ENCODE measurements at places on chromosomes 4 and X.

DNA sequence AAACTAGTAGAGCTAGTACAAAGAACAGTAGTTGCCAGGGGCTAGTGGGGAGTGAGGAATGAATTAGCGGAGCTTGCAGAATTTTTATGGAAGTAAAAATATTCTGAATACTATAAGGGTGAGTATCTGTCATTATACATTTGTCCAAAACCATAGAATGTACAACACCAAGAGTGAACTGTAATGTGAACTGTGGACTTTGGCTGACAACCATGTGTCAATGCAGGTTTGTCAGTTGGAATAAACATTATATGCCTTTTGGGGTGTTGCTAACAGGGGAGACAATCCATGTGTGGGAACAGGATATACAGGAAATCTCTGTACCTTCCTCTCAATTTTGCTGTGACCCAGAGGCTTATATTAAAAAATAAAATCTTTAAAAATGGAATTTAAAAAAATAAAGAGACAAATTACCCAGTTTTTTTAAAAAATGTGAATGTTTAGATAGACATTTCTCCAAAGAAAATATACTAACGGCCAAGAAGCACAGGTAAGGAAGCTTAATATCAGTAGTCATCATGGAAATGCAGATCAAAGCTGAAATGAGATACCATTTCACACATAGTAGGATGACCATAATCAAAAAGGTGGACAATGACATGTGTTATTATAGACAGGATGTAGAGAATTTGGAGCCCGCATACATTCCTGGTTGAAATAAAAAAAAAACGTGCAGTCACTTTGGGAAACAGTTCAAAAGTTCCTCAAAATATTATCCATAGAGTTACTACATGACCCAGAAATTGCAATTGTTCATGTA, 899.8 kb downstream of the RAB28 start:
- H3K36me3 ChIP-seq, result no peaks in the 10 kb centered on the region
- no peak for DNase-seq
- H3K4me3 ChIP-seq, result no peak overlapping the region
- H3K4me1 ChIP-seq, result no peaks in the 10 kb centered on the region
- H3K27ac ChIP-seq, result no peak overlapping the region
- no peaks in the 10 kb centered on the region for H3K27me3 ChIP-seq

DNA sequence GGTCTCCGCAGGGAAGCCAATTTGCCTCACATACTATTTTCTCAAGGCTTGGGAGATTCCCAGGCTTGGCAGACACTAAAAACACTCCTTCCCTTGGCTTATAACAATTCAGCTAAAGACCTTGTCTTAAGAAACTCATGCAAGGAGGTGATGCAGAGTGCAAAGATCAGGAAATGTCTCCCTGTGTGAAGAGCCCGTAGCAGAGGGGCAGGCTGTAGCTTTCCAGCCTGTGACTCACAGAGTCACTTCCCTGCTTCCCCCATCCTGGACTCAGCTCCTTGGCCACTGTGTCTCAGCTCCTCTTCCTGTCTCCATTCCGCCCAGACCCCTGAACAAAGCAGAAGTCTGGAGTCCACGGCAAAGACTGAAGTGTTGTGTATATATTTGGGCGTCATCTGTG, 56.1 kb downstream of the KDR start:
- DNase-seq, result no peak
- no peaks in the 10 kb centered on the region for H3K36me3 ChIP-seq
- H3K4me1 ChIP-seq, result no peaks in the 10 kb centered on the region
- H3K27me3 ChIP-seq, result peaks cover 7% of the 10 kb centered on the region
- no peak overlapping the region for H3K27ac ChIP-seq
- H3K4me3 ChIP-seq, result no peak overlapping the region

GRCh38 chr4:171891038-171891437, 77.8 kb downstream of the GALNTL6 start:
- H3K36me3 ChIP-seq, result no peaks in the 10 kb centered on the region
- H3K4me3 ChIP-seq, result no peak overlapping the region
- no peak for DNase-seq
- no peaks in the 10 kb centered on the region for H3K4me1 ChIP-seq
- no peak overlapping the region for H3K27ac ChIP-seq

- peaks cover 17% of the 10 kb centered on the region for H3K4me1 ChIP-seq
- no peak overlapping the region for H3K27ac ChIP-seq
- no peaks in the 10 kb centered on the region for H3K36me3 ChIP-seq
- H3K27me3 ChIP-seq, result no peaks in the 10 kb centered on the region
- H3K4me3 ChIP-seq, result no peak overlapping the region
These were observed 23.9 kb downstream of the TBC1D19 start for GRCh38 chr4:26607776-26608175.

- no peaks in the 10 kb centered on the region for H3K36me3 ChIP-seq
- no peak overlapping the region for H3K27ac ChIP-seq
- DNase-seq, result no peak
- no peaks in the 10 kb centered on the region for H3K4me1 ChIP-seq
- H3K27me3 ChIP-seq, result peaks cover 2% of the 10 kb centered on the region
These were observed 120.0 kb upstream of the VAMP7 start for GRCh38 chrX:155761185-155761584.

DNA sequence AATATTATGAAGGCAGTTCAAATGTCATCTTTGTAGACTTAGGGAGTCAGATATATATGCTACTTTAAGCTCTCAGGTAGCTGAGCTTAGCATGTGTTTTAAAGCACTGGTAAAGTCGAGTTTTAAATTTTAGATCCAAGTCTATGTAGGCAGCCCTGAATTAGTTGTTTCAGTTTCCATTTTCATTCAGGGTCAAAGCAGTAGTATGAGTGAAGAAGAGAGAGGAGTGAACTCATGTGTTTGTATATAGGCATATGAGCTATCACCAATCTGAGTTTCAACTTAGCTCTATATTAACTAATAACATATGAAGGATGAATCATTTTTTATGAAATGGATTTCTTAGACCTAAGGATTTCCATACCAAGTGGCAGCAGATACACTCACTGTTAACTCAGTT, 1353.4 kb downstream of the FSTL5 start:
- H3K27me3 ChIP-seq, result no peaks in the 10 kb centered on the region
- H3K36me3 ChIP-seq, result no peaks in the 10 kb centered on the region
- H3K4me1 ChIP-seq, result no peaks in the 10 kb centered on the region

DNA sequence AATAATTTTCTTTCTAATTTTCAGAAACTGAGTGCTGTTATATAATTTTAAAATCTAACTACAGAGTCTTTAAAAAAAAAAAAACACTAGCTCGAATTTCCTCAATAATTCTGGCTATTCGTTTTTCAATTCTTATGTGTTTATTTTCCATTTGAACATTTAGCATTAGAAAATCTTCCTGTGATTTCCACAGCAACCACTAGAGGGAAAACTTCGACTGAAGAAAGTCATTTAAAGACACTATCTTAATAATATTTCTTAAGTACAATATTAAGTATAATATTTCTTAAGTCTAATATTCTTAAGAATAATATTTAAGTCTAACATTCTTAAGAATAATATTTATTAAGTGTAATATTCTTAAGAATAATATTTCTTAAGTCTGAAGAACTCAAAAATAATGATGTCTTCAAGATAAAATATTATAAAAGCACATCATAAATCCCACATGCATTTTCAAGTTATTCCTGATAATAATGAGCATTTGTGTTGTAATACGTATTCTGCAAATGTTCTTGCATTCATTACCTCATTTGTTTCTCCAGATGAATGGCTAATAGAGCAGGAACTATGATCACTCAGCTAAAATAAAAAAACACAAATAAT, 118.4 kb upstream of the WDR17 start:
- peaks cover 4% of the 10 kb centered on the region for H3K4me1 ChIP-seq
- no peak overlapping the region for H3K4me3 ChIP-seq
- H3K36me3 ChIP-seq, result no peaks in the 10 kb centered on the region
- peaks cover 3% of the 10 kb centered on the region for H3K27me3 ChIP-seq
- H3K27ac ChIP-seq, result no peak overlapping the region
- DNase-seq, result no peak

DNA sequence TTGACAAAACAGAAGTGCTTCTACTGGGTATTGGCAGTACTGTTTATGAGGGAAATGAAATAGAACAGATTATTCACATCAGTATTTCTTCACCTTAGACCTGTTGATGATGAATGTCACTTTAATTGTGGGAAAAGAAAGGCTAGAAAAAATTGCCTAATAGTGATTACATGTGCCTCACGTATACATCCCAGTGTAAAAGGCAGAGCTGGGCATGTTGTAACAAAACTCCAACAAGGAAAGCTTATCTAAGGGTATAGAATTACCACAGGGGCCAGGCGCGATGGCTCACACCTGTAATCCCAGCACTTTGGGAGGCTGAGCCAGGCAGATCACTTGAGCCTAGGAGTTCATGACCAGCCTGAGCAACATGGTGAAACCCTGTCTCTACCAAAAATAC, 4.2 kb downstream of the PGM2 start:
- H3K4me3 ChIP-seq, result no peak overlapping the region
- peaks cover 42% of the 10 kb centered on the region for H3K36me3 ChIP-seq
- H3K4me1 ChIP-seq, result peaks cover 28% of the 10 kb centered on the region

GRCh38 chr4:173057901-173058300, 110.7 kb upstream of the GALNT7 start:
- no peaks in the 10 kb centered on the region for H3K4me1 ChIP-seq
- H3K27ac ChIP-seq, result no peak overlapping the region
- no peak for DNase-seq
- H3K27me3 ChIP-seq, result no peaks in the 10 kb centered on the region

GRCh38 chr4:70945046-70945445, 42.9 kb downstream of the MOB1B start:
- H3K27me3 ChIP-seq, result no peaks in the 10 kb centered on the region
- H3K4me3 ChIP-seq, result no peak overlapping the region
- peaks cover 20% of the 10 kb centered on the region for H3K4me1 ChIP-seq
- H3K36me3 ChIP-seq, result peaks cover 2% of the 10 kb centered on the region
- H3K27ac ChIP-seq, result no peak overlapping the region
- no peak for DNase-seq

DNA sequence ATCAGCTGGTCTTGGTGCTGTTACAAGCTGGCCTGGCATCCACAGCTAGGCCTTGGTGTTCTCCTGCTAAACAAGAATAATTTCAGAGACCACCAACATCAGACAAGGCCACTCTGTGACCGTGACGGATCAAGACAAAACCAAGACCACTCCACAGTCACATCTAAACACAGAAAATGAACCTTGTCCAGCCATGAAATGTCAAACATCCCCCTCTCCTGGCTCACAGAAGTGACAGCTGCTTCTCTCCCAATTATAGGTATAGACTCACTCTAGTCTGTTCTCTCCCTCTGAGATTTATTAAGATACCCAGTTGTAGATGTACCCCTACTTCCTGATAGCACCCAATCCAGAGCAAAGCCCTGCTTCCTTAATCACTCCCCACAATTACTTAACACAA, 40.4 kb downstream of the EFHC2 start:
- DNase-seq, result no peak
- no peaks in the 10 kb centered on the region for H3K36me3 ChIP-seq
- H3K27me3 ChIP-seq, result no peaks in the 10 kb centered on the region
- no peak overlapping the region for H3K27ac ChIP-seq
- no peaks in the 10 kb centered on the region for H3K4me1 ChIP-seq
- no peak overlapping the region for H3K4me3 ChIP-seq

GRCh38 chr4:158811216-158811540, 42.4 kb downstream of the FNIP2 start:
- peak overlapping the region; percentile 35 for H3K4me3 ChIP-seq
- no peak for DNase-seq
- peaks cover 2% of the 10 kb centered on the region for H3K36me3 ChIP-seq
- H3K27me3 ChIP-seq, result no peaks in the 10 kb centered on the region
- peaks cover 46% of the 10 kb centered on the region for H3K4me1 ChIP-seq

DNA sequence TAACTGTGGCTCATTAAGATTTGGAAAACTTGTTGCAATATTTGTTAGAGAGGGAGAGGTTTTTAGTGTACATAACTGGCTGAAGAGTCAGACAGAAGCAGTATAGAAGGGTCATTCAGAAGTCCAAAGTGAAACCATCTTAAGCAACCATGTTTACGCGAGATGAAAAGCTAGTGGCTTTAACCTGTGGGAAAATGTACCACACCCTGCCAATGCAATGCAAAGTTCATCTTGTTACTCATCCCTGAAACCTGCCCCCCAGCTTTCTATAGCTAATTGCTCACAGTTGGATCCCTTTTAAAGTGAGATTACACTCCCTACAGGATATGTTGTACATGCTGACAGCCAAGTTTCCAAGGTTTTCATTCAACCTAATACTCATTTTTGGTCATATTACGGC, 96.7 kb upstream of the RAPGEF2 start:
- no peak overlapping the region for H3K4me3 ChIP-seq
- H3K27ac ChIP-seq, result no peak overlapping the region
- no peak for DNase-seq
- H3K4me1 ChIP-seq, result peaks cover 4% of the 10 kb centered on the region
- H3K36me3 ChIP-seq, result no peaks in the 10 kb centered on the region

DNA sequence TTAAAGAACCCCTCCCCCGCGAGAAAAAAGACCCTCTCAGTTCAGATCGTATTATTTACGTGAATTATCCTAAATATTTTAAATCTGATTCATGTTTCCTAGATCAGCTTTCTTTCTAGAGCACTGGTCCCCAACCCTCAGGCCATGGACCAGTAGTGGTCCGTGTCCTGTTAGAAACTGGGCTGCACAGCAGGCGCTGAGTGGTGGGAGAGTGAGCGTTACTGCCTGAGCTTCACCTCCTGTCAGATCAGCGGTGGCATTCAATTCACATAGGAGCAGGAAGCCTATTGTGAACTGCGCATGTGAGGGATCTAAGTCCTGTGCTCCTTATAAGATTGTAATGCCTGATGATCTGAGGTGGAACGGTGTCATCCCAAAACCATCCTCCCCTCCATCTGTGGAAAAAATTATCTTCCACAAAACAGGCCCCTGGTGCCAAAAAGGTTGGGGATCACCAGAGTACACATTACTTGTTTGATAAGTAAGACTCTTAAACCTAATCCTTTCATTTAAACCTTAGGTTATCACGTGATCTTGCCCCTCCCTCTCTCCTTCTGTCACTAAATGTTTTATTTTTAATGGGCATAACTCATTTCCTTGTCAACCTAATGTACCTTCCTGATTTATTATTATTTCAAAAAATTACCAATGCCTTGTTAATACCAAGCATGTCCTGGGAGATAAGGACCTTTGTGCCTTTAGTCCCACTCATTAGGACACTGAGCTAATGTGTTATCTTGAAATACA, 442.9 kb downstream of the TLL1 start:
- no peak for DNase-seq
- no peaks in the 10 kb centered on the region for H3K4me1 ChIP-seq
- no peaks in the 10 kb centered on the region for H3K27me3 ChIP-seq
- no peak overlapping the region for H3K4me3 ChIP-seq

GRCh38 chrX:102985192-102985591, 48.1 kb downstream of the RAB40AL start:
- no peak for DNase-seq
- no peaks in the 10 kb centered on the region for H3K4me1 ChIP-seq
- H3K27ac ChIP-seq, result no peak overlapping the region

- H3K36me3 ChIP-seq, result no peaks in the 10 kb centered on the region
- H3K27ac ChIP-seq, result no peak overlapping the region
- H3K27me3 ChIP-seq, result peaks cover 7% of the 10 kb centered on the region
- no peak overlapping the region for H3K4me3 ChIP-seq
These were observed 53.1 kb upstream of the SPRY1 start for GRCh38 chr4:123343400-123344041.

DNA sequence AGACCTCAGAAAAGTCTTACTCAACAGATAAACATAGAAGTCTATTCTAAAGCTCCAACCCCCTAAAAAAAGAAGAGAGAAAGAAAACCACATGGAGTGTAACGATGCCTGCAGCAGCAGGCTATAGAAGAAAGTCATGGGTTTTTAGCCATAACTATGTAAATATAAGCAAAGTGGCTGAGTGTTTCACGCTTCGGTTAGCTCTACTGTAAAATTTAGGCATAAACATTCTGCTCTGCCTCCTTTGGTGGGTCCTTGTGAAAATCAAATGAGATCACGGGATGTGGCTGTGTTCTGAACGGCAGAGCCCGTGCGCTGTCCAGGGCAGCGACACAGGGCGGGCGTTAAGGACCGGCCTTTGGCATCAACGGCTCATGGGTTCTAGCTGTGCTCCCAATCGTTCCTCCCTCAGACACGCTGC, 78.4 kb downstream of the IRF2 start:
- no peak overlapping the region for H3K27ac ChIP-seq
- H3K4me1 ChIP-seq, result peaks cover 49% of the 10 kb centered on the region
- no peaks in the 10 kb centered on the region for H3K27me3 ChIP-seq
- peaks cover 67% of the 10 kb centered on the region for H3K36me3 ChIP-seq
- DNase-seq, result no peak
